ENCODE measurements at places on chromosomes 5 and 9.

DNA sequence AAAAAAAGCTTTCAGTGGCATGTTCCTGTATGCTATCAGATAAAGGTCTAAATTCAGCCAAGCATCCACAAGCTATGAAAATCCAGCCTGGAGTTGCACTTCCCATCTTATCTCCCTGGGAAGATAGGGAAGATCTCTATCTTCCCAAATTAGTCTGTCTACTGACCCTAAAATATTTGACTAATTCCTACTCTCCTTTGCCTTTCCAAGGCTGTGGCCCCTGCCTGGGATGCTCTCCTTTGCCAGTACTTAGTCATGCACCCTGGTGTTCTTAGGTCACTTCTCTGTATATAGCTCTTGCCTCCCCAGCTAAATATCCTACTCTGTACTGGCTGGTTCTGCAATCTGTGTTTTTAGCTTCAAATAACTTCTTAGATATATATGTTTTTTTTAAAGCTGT lies 44.0 kb upstream of the PLPP1 start:
- no peak for DNase-seq

DNA sequence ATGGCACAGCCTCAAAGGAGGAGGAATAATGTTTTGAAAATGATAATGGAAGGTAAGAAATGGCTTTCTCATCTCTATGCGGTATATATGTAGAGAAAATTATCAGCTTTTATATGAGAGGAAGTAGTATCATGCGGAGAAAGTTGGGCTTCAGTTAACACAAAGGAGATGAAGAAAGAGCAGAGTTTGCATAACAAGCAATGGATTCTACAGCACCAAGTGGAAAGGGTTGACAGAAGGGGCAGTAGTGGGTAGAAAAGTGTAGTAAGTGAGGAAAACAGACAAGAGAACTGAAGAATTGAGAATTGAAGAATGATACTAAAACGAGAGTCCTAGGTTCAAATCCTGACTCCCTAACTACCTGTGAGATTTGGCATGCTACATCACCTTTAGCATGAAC lies 51.0 kb downstream of the GNG10 start:
- no peak for DNase-seq

DNA sequence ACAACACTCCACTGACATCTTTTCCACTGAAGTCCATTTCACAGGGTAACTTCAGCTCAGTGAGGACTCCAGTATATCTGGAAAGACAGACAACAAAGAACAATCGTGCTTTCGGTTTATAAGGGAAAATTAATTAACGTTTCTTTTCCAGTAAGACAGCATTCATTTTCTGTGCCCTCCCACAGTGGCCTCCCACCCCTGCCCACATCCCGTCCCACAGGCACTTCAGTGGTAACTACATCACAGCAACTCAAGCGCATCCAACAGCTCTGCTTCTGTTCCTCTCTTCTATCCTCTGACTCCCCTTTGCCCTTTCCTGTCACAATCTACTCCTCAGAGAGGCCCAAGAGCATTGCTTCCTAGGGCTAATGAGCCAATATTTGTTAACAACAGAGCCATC lies 40.3 kb downstream of the GLDC start:
- DNase-seq, result no peak

- DNase-seq, result no peak
Observed at GRCh38 chr5:1884678-1885403, 2.1 kb upstream of the IRX4 start.

DNA sequence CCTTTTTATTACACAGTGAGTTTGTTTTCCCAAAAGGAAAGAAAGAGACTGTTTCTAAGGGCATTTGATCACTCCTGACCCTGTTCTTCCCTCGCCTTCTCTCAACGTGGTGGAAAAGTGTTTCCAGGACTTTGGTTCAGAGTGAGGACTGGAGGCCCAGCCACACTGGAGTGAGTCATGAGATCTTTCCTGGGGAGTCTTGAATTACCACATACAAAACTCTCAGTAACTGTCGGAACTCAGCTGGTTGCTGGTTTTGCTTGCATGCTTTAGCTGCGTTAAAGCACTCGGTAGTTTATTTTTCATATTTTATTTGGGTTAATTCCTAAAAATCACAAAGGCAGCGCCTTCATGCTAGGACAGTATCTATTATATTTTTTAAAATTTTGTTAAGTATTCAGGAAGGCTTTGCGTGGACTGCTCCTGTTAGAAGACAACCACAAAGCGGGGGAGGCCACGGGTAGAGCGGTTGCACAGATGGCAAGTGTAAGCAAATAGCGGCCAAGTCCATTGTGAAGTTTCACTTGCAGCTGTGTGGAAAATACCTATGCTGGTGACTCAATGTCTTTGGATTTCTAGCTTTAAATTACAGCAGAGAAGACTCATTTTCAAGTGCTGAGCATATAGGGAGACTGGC lies 77.7 kb downstream of the ARSB start:
- no peak for DNase-seq

GRCh38 chr5:59420596-59420995 lies 472.9 kb downstream of the PDE4D start:
- no peak for DNase-seq

- DNase-seq, result no peak
Observed at GRCh38 chr5:135934939-135935338, 19.8 kb downstream of the LECT2 start.

GRCh38 chr5:170757182-170757601 lies 26.3 kb upstream of the GABRP start:
- no peak for DNase-seq
